CD8-positive, alpha-beta T cell (primary cell): ENCODE measurements at places on chromosomes 2 and 18. TPM values are rescaled to one million over a fixed set of nuclear protein-coding genes. Genes with fewer than 3 reads are reported as not detected.

Gene TRIM54
- total RNA-seq, result not detected

Gene UGT1A8
- total RNA-seq, result not detected

Gene NFATC1
- total RNA-seq, result 93.7 TPM

Gene GRB14
- total RNA-seq, result not detected

Gene PTCD3
- 179 TPM for total RNA-seq

Gene ARMC9
- total RNA-seq, result 1.4 TPM

DNA sequence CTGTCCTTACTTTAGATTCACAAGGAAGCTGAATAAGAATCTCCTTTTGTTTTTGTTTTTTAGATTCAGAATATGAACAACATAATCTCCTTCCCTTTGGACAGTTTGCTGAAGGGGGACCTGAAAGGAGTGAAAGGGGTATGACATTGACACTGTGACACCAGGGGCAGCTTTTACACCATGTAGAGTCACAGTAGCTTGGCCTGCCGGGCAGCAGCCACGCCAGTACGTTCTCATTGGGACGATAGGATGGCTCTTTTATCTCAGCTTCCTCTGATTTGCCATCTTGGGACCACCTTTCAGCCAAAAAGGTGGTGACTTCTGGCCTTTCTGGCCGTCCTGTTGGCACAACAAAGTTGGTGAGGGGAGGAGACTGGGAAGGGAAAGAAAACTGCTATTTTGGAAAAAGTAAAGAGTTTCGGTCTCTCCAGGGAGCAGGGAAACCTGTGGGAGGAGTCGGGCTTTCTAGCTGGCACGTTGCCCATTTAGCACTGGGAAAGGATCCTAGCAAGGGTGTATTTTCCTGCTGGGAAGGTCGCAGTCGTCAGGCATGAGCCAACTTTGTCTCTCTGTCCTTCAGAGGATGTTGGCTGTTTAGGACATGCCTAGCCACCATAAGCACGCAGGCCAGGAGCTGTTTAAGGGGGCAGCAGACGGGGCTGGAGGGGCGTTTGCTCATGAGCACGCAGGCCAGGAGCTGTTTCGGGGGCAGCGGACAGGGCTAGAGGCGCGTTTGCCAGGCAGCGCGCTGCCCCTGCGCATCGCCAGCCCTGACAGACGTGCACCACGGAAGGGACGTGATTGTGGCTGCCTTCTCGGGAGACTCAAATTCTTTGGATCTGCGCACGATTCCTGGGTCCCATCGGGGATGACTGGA is 104.6 kb downstream of the ITGB1BP1 start:
- no peak for DNase-seq

GRCh38 chr2:238475566-238475965 is 48.8 kb downstream of the ASB1 start:
- DNase-seq, result no peak

DNA sequence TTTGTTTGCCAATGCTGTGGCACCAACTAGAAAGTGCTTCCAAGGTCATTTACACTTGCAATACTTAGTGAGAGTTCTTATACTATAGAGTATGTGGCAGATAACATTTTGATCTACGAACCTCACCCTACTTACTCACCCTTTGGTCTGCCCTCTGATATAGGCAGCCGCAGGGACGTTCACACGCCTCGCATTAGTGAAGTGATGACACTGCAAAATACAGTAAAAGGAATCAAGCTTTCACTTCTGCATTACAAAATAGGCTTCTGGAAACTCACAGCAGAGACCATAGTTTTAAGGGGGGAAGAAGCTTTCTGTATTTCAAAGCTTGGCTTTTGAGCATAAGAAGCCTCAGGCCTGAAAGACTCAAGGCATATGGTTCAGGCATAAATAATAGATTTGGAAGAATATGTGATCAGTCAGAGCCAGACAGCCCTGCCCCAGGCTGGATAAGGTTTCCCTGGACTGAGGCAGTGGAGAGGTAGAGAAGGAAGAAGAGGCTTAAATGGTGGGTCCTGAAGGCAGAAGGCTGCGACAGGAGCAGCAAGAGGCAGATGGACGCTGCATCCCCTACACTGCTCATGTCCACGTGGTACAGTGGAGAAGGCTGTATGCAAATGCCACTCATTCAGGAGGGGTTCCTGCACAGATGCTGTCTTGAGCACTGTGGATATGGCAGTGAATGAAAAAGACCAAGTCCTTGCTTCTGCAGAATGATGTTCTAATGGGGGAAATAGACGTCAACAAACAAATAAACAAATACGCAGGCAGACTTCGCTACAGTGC is 63.1 kb downstream of the FECH start:
- no peak for DNase-seq

GRCh38 chr18:54444319-54444914 is 86.7 kb downstream of the C18orf54 start:
- no peak for DNase-seq

GRCh38 chr18:56565046-56565445 is 73.3 kb downstream of the TXNL1 start:
- no peak for DNase-seq

GRCh38 chr2:158189526-158189925 is 87.8 kb downstream of the UPP2 start:
- DNase-seq, result no peak

DNA sequence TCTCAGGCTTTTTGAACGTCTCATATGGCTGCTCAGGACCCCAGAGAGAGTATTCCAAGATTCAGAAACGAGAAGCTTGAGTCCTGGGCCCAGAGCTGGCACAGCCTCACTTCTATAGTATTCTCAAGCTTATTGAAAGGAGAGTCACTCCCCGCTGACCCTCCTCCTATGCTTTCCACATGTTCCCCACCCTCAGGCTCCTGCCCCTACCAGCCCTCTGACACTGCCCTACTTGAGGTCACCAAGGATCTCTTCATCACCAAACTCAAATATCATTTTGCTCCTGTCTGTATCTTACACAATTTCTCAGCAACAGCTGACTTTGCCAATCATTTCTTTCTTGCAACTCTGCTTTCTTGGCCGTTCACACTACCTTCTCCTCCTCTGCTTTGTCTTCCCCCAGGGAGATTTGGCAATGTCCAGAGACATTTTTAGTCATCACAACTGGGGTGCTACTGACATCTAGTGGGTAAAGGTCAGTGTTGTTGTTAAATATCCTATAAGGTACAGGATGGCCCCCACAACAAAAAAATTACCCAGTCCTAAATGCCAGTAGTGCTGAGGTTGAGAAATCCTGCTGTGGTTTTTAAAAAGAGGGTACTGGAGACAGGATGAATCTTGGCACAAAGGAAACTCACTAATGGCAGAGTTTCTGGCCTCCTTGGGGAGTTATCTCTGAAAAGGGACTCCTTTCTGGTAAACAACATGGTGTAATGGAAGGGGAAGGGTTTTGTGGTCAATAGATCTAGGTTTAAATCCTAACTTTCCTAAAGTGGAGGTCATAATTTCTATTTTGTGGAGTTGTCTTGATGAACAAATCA is 26.9 kb upstream of the INSIG2 start:
- DNase-seq, result no peak

GRCh38 chr2:45285311-45285710 is 276.1 kb upstream of the SIX2 start:
- DNase-seq, result no peak
